Activated CD8-positive, alpha-beta T cell treated with anti-CD3 and anti-CD28 coated beads for 36 hours (primary cell): ENCODE measurements at places on chromosomes 1 and 21.
A peak's percentile ranks its signal among the peaks of the same experiment; 100 is the strongest.

DNA sequence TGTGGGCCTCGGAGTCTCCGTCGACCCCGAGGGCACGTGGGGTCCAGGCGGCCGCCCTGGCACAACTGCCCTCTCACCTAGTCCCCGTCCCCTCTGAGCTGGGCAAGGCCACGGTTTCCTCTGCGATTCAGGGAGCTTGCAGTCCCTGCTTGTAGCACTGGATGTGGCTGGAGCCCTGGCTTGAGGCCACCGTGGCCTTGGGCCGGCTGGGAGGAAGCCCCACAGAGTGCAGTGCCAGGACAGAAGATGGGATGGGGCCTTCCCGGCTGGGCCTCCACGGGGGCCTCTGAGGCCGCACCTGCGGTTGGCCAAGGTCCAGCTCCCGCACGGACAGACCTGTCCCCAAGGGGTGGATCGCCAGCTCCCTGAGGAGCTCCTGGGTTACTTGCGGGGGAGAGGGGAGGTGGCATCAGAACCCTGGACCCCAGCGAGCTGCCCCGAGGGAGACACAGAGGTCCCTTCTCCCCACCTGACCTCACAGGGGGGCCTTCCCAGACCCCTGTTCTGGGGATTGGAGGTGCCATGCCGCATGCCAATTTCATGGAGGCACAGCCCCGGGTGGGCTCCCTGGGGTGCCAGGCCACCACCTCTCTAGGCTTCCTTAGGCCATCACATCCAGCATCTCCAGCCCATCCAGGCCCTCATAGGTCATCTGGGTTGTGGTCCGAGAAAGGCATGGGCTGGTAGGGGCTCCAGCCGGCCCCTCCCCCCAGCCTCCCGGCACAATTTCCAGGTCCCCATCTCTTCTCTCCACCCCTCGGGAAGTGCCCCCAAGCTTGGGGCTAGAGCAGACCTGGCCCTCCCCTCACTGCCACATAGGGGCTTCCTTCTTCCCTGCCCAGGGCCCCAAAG is 80.8 kb downstream of the MORN1 start:
- DNase-seq, result no peak

DNA sequence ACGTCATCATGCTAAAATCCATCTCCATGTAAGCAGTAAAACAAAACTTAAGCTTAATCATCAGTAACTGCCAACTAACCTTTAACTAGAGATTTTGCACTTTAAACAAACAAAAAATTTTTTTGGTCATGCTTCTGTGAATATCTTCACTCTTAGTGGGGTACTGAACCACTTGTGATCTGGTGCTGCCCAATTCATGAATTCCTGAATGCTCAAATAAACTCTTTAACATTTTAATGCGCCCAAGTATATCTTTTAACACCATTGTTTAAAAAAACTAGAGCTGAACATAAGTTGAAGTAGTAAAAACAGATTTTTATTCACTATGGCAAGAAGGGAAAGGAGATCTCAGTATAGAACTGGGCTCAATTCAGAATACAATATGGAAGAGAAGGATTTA is 196.9 kb upstream of the USP24 start:
- no peak for DNase-seq

DNA sequence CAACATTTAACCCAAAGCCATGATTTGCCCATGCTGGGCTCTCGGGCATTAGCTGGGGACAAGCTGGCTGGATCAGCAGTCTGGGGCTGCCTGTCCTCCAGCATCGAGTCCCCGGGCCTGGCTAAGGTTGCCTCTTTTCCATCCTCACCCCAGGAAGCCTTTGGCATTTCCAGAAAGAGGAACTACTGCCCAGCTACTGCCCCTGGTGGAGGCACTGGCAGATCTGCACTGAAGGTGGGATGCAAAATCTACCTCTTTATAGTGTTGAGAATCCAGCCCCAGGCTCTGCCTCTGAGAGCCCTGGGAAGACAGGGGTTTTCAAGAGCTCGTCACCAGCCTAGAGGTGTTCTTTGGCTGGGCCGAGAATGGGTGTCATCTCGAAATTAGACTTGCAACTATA is 635.9 kb downstream of the MATN1 start:
- DNase-seq, result no peak

- peak; percentile 92 for DNase-seq
Observed at GRCh38 chr1:109112652-109113285, 1.1 kb upstream of the ELAPOR1 start.

DNA sequence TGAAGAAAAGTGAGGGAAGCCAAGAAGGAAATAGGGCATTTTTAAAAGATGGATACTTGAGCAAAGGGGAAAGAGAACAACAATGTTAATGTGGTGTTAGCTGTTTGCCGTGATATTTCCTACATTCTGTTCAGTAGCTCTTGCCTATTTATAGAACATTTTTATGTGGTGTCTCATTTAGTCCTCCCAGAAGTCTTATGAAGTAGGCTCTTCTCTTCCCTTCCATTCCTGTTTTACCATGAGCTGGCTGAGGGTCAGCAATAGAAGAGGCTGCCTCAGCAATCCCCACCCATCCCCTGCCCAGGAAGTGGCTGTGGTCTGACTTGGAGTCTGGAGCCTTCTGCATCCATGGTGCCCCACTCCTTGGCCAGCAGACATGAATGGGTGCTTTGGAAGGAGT is 60.1 kb downstream of the KIAA0040 start:
- DNase-seq, result no peak

DNA sequence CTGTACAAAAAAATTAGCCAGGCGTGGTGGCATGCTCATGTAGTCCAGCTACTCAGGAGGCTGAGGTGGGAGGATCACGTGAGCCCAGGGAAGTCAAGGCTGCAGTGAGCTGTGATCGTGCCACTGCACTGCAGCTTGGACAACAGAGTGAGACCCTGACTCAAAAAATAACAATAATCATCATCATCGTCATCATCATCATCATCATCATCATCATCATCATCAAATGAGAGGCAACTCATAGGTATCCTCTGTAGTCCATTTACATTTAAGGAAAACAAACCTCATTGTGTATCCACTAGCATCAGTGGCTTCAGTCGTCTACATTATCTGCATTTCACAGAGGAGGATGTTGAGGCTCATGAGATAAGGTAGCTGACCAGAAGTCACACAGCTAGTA is 68.8 kb upstream of the SELENON start:
- DNase-seq, result no peak

- DNase-seq, result no peak
Observed at GRCh38 chr1:151994956-151995355, 1.3 kb upstream of the S100A10 start.

DNA sequence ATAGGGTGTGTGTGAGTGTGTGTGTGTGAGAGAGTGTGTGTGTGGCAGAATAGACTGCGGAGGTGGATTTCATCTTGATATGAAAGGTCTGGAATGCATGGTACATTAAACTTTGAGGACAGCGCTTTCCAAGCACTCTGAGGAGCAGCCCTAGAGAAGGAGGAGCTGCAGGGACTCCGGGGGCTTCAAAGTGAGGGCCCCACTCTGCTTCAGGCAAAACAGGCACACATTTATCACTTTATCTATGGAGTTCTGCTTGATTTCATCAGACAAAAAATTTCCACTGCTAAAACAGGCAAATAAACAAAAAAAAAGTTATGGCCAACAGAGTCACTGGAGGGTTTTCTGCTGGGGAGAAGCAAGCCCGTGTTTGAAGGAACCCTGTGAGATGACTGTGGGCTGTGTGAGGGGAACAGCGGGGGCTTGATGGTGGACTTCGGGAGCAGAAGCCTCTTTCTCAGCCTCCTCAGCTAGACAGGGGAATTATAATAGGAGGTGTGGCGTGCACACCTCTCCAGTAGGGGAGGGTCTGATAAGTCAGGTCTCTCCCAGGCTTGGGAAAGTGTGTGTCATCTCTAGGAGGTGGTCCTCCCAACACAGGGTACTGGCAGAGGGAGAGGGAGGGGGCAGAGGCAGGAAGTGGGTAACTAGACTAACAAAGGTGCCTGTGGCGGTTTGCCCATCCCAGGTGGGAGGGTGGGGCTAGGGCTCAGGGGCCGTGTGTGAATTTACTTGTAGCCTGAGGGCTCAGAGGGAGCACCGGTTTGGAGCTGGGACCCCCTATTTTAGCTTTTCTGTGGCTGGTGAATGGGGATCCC is 18.3 kb upstream of the HDAC1 start:
- peak; percentile 95 for DNase-seq

- no peak for DNase-seq
Observed at GRCh38 chr1:223301371-223301770, 62.6 kb downstream of the SUSD4 start.

GRCh38 chr1:39359028-39359570 is 132.3 kb upstream of the BMP8A start:
- DNase-seq, result no peak

DNA sequence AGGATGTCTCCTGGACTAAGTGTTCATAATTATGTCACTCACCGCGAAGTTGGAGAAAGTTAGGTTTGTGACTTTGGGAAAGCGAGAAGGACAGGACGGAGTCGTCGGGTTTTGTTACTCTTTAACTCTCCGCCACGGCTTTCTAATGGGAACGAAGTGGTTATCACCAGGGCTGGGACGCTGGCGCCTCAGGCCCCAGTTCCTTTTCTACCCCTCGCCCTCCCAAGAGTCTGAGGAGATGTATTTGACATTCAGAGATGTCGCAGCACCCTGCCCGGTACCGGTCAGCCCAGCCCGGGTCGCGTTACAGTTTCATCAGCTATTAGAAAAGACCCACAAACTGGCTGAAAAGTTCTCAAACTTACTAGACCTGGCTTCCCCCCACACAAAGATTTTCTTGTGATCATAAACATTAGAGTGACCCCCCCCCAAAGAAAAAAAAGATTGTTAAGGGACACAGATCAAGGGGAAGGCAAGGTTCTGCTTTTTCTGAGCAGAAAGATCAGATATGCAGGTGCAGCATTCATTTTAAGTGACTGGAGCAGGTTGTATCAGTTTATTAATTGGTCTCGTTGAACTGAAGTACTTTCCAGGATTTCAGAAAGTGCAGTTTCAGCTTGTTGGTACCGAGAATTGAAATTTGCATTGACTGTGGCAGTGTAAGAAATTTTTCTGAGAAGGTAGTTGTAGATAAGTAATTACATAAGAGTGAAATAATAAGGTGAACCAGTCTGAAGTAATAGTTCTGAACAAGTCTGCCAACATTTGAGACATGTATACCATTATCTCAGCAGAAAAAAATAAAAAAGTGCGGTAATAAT is 859 bp upstream of the ZBTB18 start:
- peak; percentile 9 for DNase-seq

- DNase-seq, result no peak
Observed at GRCh38 chr1:197972406-197972805, 55.2 kb downstream of the LHX9 start.

- no peak for DNase-seq
Observed at GRCh38 chr1:248814351-248814750, 11.4 kb downstream of the SH3BP5L start.

DNA sequence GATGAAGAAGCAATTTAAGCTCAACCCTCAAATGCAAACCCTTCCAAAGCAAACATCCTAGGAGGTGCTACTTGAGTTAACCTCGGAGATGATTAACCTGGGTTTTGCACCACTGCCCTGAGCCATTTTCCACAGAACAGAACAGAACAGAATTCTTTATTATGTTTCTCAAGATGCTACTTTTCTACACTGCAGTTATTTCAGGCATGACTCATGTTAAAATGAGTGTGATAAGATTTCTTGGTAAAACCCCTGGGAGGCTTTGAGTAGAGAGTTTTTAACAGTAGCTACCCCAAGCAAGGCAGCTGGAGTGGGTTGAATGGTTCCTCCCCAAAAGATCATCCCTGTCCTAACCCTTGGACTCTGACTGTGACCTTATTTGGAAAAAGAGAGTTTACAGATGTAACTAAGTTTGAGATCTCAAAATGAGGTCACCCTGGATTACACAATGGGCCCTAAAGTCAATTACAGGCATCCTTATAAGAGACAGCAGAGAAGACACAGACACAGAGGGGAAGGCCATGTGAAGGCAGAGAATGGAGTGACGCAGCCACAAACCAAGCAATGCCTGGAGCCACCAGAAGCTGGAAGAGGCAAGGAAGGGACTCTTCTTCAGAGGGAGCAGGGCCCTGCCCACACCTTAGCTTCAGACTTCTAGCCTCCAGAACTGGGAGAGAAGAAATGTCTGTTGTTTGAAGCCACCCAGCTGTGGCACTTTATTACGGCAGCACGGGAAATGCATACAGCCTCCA is 153.4 kb downstream of the ETS2 start:
- peak; percentile 38 for DNase-seq

DNA sequence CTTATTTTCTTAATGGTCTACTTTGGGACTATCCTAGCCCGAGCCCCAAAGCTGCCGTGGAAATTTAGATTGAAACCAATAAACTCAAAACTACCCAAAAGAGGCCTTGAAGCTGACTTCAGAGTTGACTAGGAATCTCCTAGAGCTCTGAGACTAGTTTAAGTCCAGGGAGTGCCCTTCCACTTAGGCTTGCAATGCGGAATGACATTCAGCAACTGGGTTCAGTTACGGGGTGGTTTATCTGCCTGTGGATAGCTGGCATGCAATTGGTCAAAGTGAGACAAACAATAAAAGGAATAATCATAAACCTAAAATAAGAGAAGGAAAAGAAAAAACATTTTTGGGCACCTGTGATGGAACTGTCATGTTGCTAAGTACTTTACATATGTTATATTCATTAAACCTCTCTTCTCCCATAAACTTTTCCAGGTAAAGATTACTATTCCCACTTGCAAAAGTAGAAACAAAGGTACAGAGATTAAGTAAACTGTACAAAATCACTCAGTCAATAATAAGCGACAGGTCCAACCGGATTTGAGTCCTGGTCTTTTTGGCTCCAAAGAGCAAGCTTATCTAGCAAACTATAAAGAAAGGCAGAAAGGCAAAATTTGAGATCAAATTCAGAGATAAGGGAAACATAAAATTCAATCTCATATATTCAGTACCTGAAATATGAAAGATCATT is 56.5 kb downstream of the GPATCH2 start:
- no peak for DNase-seq
